ENCODE measurements at places on chromosomes 1 and 21. TPM values are rescaled to one million over a fixed set of nuclear protein-coding genes. Genes with fewer than 3 reads are reported as not detected.
A peak's percentile ranks its signal among the peaks of the same experiment; 100 is the strongest.

The IFNLR1 gene
- total RNA-seq = 4.2 TPM

DNA sequence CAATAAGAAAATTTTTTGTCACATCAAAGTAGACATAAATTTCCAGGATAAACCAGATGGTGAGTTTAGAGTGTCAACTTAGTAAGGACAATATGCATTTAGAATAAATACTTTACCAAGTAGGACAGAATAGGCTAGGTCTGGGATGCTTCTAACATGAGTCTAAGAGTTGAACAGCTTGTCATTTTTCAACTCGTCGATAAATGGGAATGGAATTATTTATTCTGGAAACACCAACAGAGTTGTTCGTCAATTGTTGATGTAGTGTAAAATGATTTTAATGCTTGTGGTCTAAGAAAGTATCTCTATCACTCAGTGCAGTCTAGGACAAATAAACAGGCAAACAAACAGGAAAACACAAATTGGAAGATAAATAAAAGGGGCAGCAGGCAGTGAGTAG lies 358.4 kb upstream of the ST6GALNAC5 start:
- no peak for DNase-seq
- no peaks in the 10 kb centered on the region for H3K36me3 ChIP-seq
- peaks cover 14% of the 10 kb centered on the region for H3K4me1 ChIP-seq
- H3K4me3 ChIP-seq = no peak overlapping the region
- H3K27ac ChIP-seq = no peak overlapping the region

- H3K4me3 ChIP-seq = no peak overlapping the region
- H3K27me3 ChIP-seq = no peaks in the 10 kb centered on the region
- no peaks in the 10 kb centered on the region for H3K36me3 ChIP-seq
- peak; percentile 74 for DNase-seq
- H3K27ac ChIP-seq = no peak overlapping the region
Measured at GRCh38 chr1:193183019-193183627, 3.3 kb downstream of the B3GALT2 start.

- no peak overlapping the region for H3K27ac ChIP-seq
- no peaks in the 10 kb centered on the region for H3K27me3 ChIP-seq
- DNase-seq = no peak
Measured at GRCh38 chr1:199129247-199129646, 490.4 kb downstream of the PTPRC start.

GRCh38 chr1:55578646-55579045 lies 363.5 kb upstream of the USP24 start:
- no peak for DNase-seq
- H3K27ac ChIP-seq = no peak overlapping the region
- peaks cover 6% of the 10 kb centered on the region for H3K4me1 ChIP-seq

GRCh38 chr1:114235960-114236359 lies 82.3 kb upstream of the SYT6 start:
- no peaks in the 10 kb centered on the region for H3K27me3 ChIP-seq
- H3K27ac ChIP-seq = no peak overlapping the region
- no peaks in the 10 kb centered on the region for H3K36me3 ChIP-seq
- H3K4me3 ChIP-seq = no peak overlapping the region
- peaks cover 4% of the 10 kb centered on the region for H3K4me1 ChIP-seq

DNA sequence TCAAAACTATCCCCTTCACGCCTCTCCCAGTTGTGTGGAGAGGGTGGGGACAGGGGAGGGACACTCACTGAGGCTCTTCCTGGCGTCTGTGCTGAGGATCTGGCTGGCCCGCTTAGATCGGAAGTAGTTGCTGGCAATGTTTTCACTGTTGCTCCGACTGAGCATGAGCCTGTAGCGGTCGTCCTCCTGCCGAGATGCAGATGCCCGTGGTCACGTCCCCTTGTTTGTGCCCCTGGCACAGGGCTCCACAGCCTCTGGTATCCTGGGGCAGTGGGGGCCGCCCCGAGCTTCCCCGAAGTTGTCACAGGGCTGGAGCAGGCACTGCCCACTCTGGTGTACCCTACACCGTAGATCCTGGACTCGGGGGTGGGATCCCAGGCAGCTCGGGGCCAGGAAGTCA lies 5.0 kb upstream of the DDOST start:
- no peak overlapping the region for H3K27ac ChIP-seq
- no peak for DNase-seq
- no peak overlapping the region for H3K4me3 ChIP-seq
- H3K36me3 ChIP-seq = no peaks in the 10 kb centered on the region
- H3K4me1 ChIP-seq = peaks cover 4% of the 10 kb centered on the region
- no peaks in the 10 kb centered on the region for H3K27me3 ChIP-seq

- H3K4me1 ChIP-seq = no peaks in the 10 kb centered on the region
- no peak for DNase-seq
- H3K27ac ChIP-seq = no peak overlapping the region
- no peaks in the 10 kb centered on the region for H3K27me3 ChIP-seq
- no peak overlapping the region for H3K4me3 ChIP-seq
Measured at GRCh38 chr1:40030528-40031135, 9.9 kb upstream of the CAP1 start.

GRCh38 chr1:20375563-20375962 lies 84.9 kb downstream of the VWA5B1 start:
- no peak for DNase-seq
- H3K4me3 ChIP-seq = no peak overlapping the region
- H3K27me3 ChIP-seq = peaks cover 19% of the 10 kb centered on the region

DNA sequence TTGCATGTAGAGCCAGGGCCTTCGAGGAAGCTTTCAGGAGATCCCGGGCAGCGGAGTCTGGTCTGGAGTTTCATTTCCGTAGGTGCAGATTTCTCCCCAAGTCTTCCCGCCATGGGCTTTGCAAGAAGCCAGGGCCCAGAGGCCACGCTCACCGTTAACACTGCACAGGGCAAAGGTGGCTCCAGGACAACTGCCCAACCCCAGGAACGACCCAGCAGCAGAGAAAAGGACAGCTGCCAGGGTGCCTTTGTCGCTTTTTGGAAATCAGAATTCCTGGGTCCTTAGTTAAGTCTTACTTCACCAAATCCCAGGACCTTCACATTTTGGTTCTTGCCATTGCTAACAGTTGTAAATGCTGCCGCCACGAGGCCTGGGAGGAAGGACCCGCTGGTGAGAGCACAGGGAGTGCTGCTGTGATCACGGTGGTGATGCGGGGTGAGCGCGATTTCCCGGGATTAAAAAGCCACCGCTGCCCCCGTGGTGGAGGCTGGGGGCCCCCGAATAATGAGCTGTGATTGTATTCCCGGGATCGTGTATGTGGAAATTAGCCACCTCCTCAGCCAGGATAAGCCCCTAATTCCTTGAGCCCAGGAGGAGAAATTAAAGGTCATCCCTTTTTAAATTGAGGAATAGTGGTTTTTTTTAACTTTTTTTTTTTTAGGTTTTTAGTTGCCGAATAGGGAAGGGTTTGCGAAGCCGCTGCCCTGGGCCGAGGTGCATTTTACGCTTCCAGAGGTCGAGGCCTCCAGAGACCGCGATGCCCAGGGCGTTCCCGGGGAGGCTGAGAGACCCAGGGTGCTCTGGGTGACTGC lies 8.2 kb downstream of the SIM2 start:
- peak; percentile 64 for DNase-seq
- no peaks in the 10 kb centered on the region for H3K36me3 ChIP-seq
- peak overlapping the region; percentile 53 for H3K4me3 ChIP-seq
- peaks cover 69% of the 10 kb centered on the region for H3K4me1 ChIP-seq
- H3K27ac ChIP-seq = no peak overlapping the region

- peaks cover 11% of the 10 kb centered on the region for H3K4me1 ChIP-seq
- no peaks in the 10 kb centered on the region for H3K27me3 ChIP-seq
- H3K36me3 ChIP-seq = no peaks in the 10 kb centered on the region
- no peak overlapping the region for H3K27ac ChIP-seq
- no peak for DNase-seq
- H3K4me3 ChIP-seq = no peak overlapping the region
Measured at GRCh38 chr1:204260601-204261197, 46.9 kb upstream of the GOLT1A start.

DNA sequence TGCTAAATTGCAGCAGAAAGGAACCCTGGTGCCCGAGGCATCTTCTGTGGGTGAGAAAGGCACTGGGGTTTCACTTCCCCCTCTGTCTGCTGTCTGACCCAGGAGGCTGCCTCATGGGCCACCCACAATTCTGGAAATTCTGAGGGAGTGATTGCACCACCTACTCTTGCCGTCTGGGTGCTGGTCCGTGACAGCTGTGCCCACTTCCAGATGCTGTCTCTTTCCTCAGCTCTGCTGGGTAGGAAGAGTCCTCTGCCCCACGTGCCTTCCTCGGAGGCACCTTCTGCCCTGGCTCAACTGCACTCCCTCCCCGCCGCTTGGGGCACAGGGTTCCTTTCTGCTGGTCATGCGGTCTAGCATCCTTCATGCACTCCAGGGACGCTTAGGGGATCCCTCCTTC lies 96.3 kb downstream of the ARHGEF10L start:
- 0 out of 2 replicates have a peak overlapping the region, but pooled peaks have one; percentile 14 for H3K27ac ChIP-seq
- peaks cover 17% of the 10 kb centered on the region for H3K36me3 ChIP-seq
- no peaks in the 10 kb centered on the region for H3K4me1 ChIP-seq
- H3K4me3 ChIP-seq = no peak overlapping the region
- DNase-seq = no peak

DNA sequence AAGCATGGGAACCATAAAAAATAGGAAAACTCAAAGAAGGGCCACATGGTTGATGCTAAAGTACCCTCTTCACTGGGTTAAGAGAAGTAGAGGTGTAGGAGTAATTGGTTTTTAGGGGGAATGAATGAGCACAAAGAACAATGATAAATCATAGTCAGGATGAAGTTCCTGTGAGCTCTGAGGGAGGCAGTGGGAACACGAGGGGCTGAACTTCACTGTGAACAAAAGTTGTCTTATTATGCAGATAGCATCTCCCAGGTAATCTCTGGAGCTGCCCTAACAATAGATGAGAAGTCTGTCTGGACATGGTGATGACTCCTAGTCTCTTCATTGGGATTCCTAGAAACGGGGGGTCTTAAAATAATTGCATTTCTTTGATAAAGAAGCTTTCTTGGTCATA lies 127.9 kb downstream of the DNM3 start:
- H3K27ac ChIP-seq = no peak overlapping the region
- no peaks in the 10 kb centered on the region for H3K27me3 ChIP-seq
- no peak for DNase-seq
- H3K4me1 ChIP-seq = peaks cover 40% of the 10 kb centered on the region
- H3K36me3 ChIP-seq = no peaks in the 10 kb centered on the region

DNA sequence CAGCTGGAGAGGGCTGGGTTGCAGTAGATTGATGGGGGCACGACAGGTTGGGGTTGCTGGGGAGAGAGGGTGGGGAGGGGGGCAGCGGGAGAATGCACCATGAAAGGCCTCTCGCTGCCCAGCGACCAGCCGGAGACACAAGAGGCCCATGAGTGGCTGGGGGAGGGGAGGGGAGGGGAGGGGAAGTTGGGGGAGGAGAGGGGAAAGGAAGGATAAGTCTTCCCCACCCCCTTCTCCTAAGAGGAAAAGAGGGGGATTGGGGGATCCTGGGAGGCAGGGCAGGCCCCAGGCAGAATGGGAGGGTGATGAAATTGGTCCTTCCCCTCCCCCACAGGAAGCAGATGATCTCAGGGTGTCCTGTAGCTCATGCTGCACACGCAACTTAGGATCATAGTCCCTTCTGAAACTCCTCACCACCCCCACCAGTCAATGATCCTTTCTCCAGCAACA lies 45.7 kb downstream of the PAX7 start:
- DNase-seq = peak; percentile 53
- H3K27ac ChIP-seq = no peak overlapping the region
- peak overlapping the region; percentile 30 for H3K4me3 ChIP-seq
- H3K4me1 ChIP-seq = peaks cover 31% of the 10 kb centered on the region
- peaks cover 58% of the 10 kb centered on the region for H3K27me3 ChIP-seq
- H3K36me3 ChIP-seq = no peaks in the 10 kb centered on the region

The ADORA1 gene
- 3.8 TPM for total RNA-seq

The PEAR1 gene
- 0.28 TPM for total RNA-seq

The WNT9A gene
- total RNA-seq = 2.0 TPM

- H3K4me3 ChIP-seq = peak overlapping the region; percentile 73
- H3K36me3 ChIP-seq = peaks cover 34% of the 10 kb centered on the region
- H3K27ac ChIP-seq = no peak overlapping the region
- no peaks in the 10 kb centered on the region for H3K27me3 ChIP-seq
Measured at GRCh38 chr21:46229133-46229922, 754 bp upstream of the LSS start.

The CFAP45 gene
- total RNA-seq = not detected

DNA sequence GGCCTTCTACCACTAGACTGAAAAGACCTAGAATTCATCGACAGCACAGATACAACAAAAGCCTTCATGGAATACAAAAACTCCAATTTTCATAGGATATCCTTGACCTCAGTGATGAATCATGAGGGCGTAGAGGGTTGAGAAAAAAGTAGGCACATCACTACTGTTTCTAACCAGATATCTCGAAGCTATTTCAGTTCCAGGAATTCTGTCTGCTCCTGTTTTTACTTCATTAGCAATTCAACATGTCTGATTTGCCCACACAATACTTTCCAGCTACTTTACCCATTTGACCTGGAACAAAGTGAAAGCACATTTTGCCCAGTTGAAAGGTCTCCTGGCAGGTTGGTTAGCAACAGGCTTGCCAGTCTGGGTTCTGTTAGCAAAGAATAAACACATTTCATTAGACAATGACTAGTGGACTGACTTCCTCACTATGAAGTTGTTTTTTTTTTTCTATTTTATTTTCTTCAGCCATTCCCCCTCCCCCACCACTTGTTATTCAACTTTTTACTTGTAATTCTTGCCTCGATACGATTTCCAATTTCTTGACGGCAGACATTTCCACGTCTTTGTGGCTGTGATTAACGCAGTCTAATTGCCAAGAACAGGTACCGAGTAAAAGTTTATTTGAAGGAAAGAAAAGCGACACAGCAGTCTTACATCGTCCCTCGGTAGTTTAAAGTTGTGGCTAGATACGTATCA lies 4.0 kb upstream of the ZBTB18 start:
- peak overlapping the region; percentile 90 for H3K4me3 ChIP-seq
- no peak for DNase-seq
- H3K36me3 ChIP-seq = no peaks in the 10 kb centered on the region

DNA sequence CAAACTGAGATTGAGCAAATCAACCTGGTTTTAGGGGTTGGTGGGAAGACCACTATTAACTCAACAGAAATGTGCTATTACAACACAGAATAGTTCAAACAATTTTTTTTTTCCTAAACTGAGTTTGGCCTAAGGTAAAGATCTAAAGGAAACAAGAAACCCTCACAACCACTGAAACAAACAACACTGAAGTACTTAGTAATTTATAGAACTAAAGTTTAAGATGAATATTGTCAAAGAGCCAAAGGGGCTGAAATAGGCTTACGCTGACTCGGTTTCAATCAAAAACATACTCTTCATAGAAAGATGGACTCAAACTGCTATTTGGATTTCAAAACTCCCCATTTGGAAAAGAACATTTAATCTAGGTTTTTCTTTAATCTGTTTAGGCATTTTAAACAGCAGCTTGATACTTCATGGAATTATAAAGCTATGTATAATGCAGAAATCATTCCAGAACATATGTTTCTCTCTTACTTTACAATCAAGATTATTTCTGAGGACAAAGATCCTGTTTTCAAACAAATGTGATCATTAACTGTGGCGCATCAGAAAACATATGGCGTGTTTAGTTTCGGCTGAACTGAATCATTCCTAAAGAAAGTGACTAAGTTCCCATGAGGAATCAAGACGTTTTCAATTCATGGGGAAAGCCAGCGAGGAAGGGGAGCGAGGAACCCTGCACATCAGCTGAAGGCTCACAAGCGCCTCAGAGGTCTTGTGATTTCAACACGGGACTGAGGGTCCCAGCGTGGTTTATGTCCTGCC lies 62.7 kb downstream of the SYT6 start:
- DNase-seq = no peak
- peaks cover 45% of the 10 kb centered on the region for H3K4me1 ChIP-seq
- H3K4me3 ChIP-seq = no peak overlapping the region
- H3K27ac ChIP-seq = 0 out of 2 replicates have a peak overlapping the region, but pooled peaks have one; percentile 16
- peaks cover 28% of the 10 kb centered on the region for H3K36me3 ChIP-seq

GRCh38 chr1:91124989-91125417 lies 103.2 kb upstream of the ZNF644 start:
- peaks cover 68% of the 10 kb centered on the region for H3K4me1 ChIP-seq
- no peaks in the 10 kb centered on the region for H3K36me3 ChIP-seq
- H3K27ac ChIP-seq = 0 out of 2 replicates have a peak overlapping the region, but pooled peaks have one; percentile 95
- no peak overlapping the region for H3K4me3 ChIP-seq
- no peak for DNase-seq

Data from GM23338 (cell line).